ENCODE measurements at places on chromosomes 5 and 9. TPM values are rescaled to one million over a fixed set of nuclear protein-coding genes. Genes with fewer than 3 reads are reported as not detected.

The GPX8 gene
- total RNA-seq = not detected

DNA sequence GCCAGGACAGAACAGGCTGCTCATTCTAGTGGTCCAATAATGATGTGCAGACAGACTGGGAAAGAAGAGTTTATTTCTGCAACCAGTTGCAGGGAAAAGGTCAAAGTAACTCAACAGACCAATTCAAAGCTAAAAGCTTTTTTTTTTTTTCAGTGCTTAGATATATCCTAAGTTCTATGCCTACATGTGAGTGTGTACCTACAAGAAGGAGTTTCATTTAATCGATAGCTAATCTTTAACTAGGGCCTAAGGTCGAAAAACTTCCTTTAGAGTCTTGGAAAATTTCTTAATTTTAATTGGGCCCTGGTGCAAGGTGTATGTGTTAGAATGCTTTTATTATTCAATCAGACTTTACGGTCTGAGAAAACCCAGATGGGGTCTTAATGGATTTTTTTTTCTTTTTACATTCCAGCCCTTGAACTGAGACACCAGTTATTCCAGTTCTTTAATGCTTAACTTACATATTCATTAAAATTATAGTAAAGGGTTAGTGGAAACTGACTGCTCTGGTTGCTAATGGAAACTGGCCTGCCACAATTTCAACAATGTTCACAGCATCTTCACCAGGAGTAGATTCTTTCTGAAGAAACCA lies 365.3 kb downstream of the MTRR start:
- DNase-seq = no peak

DNA sequence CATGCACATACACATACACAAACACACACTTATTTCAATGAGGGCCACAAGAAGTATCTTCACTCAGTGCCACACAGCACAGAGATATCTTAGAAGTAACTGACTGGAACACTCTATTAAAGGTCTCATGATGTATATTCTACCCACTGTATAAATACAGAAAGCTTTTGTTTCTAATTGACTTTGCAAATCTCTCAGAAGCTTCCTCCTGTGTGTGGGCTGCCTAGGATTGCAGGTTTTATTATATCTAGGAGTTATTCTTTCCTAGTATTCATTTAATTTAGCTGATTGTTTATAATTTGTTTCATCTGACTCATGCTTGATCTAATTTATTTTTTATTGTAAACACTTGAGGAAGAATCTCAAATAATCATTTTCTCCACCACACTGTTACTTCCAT lies 262.4 kb upstream of the ACTBL2 start:
- DNase-seq = no peak

The IFNK gene
- total RNA-seq = not detected

The PCDHGA7 gene
- not detected for total RNA-seq

Data from activated CD8-positive, alpha-beta memory T cell treated with anti-CD3 and anti-CD28 coated beads, Interleukin-2, amount 10 ng/mL, durations not matched to agents 7 days and 5 days (primary cell).